Vagina (tissue), 2 donors: ENCODE measurements at places on chromosomes 4 and X.

DNA sequence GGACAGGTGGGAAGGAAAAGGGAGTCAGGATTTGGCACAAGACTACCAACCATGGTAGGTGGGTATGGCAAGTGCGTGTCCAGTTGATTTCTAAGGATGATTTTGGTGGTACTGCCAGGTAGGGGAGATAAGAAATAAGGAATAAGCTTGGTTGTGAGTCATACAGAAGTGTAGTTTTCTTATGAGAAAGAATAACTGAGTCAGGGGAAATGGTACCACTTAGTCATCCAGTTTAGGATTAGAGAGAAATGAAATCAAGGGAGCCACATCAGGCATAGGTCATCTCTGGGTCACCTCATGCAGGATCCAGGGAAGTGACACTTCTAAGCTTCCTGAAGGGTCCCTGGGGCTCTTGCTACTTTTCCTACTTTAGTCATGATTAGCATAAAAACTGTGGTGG lies 107.1 kb upstream of the C1GALT1C1 start:
- DNase-seq, result no peak
- H3K36me3 ChIP-seq, result no peaks in the 10 kb centered on the region
- no peaks in the 10 kb centered on the region for H3K4me1 ChIP-seq
- no peaks in the 10 kb centered on the region for H3K27me3 ChIP-seq
- H3K4me3 ChIP-seq, result no peak overlapping the region

GRCh38 chr4:128275346-128275745 lies 12.3 kb downstream of the PGRMC2 start:
- no peak overlapping the region for H3K4me3 ChIP-seq
- H3K27ac ChIP-seq, result no peak overlapping the region
- H3K27me3 ChIP-seq, result no peaks in the 10 kb centered on the region
- H3K4me1 ChIP-seq, result peaks cover 3% of the 10 kb centered on the region
- no peak for DNase-seq
- H3K36me3 ChIP-seq, result peaks cover 4% of the 10 kb centered on the region

GRCh38 chr4:142614621-142615323 lies 231.3 kb downstream of the INPP4B start:
- no peak overlapping the region for H3K4me3 ChIP-seq
- DNase-seq, result no peak
- H3K36me3 ChIP-seq, result no peaks in the 10 kb centered on the region
- no peaks in the 10 kb centered on the region for H3K4me1 ChIP-seq
- no peak overlapping the region for H3K27ac ChIP-seq
- no peaks in the 10 kb centered on the region for H3K27me3 ChIP-seq

GRCh38 chr4:41290479-41290878 lies 33.8 kb downstream of the UCHL1 start:
- DNase-seq, result no peak
- H3K27me3 ChIP-seq, result no peaks in the 10 kb centered on the region
- no peaks in the 10 kb centered on the region for H3K4me1 ChIP-seq
- no peak overlapping the region for H3K4me3 ChIP-seq

DNA sequence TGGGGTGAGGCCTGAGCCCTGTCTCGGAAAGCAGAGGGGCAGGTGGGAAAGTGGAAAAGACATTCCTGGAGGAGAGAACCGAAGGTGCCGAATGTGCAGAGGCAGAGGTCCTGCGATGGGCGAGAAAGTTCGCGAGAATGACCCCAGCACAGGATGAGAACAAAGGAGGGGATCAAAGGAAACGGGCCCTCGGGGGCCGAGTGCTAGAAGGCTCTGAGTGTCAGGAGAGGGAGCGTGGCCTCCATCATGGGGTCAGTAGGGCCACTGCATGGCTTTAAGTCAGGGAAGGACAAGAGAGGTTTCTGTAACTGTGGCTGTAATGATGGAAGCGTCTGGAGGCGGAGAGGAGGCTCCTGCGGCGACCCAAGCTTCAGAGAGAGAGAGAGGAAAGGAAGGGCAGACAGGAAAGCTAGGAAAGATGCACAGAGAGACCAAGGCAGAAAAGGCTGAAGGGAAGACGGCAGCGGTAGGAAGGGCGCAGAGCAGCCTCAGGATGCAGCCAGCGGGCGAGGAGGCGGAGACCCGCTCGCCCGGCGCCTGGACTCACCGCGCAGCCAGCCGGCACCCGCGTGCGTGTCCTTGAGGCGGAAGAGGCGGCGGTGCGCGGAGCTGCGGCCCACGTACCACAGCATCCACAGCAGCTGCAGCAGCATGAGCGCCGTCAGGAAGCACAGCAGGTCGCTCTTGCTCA lies 669 bp downstream of the OTOP1 start:
- peaks cover 6% of the 10 kb centered on the region for H3K27me3 ChIP-seq
- H3K36me3 ChIP-seq, result no peaks in the 10 kb centered on the region
- no peak overlapping the region for H3K27ac ChIP-seq
- no peak overlapping the region for H3K4me3 ChIP-seq
- no peaks in the 10 kb centered on the region for H3K4me1 ChIP-seq
